Neuronal stem cell (in vitro differentiated cells): ENCODE measurements at places on chromosomes 4 and X.

GRCh38 chrX:56248492-56248891 is 16.3 kb downstream of the KLF8 start:
- no peak for DNase-seq

DNA sequence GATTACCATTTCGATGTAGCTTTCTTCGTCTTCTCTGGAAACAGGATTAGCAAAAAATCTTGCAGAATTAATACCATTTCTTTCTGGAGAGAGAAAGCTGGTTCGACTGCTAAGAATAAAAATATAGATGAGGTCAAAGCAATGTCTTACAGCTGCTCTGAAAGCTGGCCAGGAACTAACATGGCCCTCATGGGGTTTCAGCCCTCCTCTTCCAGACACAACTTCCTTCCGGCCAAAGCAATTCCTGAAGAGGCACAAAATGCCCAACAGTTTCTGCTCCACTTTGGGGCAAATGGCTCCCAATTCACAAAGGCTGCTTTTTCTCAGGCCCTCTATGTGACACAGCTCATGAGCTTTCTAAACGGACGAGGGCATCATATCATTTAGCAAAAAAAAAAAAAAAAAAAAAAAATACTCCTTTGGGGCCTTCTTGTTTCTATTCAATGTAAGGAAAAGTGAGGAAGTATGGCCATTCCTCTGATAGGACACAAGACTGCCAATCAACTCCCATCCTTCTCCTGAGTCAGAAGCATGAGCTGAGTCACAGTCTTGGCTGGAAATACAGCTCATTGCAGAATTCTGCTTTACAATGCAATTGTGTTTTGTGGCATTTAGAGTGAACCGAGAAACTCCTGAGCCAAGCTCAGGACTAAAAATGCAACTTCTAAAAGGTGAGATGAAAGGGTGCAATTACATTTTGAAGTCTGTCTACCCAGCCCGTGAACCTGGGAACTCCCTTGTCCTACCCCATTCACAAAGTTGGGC is 42.7 kb upstream of the CTAG2 start:
- no peak for DNase-seq

GRCh38 chrX:37468124-37468739 is 103.2 kb upstream of the LANCL3 start:
- no peak for DNase-seq

GRCh38 chr4:82866706-82867385 is 24.1 kb downstream of the SEC31A start:
- DNase-seq = no peak

DNA sequence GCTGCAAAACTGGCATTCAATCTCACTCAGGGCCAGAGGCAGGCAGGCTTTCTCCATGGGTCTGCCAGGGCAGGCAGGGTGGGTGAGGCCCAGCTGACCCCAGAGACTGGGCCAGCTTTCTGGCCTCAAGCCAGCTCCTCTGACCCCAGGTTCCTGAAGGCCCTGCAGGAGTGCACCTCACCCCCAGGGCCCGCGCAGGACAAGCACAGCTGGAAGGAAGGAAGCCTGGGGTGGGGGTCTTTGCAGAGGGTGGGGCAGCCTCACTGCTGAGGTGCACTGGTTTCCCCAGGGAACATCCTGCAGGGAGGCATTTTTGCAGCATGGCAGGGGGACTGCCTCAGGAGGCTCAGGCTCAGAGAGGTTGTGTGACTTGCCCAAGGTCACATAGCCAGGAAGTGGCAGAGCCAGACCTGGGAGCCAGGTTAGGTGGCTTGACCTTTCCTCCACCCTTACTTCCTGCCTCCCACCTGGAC is 31.5 kb upstream of the AFAP1 start:
- no peak for DNase-seq

DNA sequence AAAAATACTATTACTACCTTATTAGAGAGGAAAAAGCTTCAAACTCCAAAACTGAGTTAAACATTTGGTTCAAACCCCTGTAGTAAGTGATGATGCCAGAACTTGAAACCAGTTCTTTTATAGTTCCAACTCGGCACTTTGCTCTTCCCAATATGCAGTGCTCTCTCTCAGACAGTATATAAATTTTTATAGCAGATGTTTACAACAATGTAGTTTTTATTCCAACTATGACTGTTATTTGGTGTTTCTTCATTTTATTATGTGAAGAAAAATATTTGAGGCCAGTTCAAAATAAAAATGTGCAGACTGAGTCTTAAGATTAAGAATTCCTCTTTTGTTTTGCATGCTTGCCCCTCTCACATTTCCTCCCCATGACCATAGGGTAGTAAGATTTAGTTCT is 2.9 kb upstream of the PPP4R3C start:
- no peak for DNase-seq

- DNase-seq = no peak
Measured at GRCh38 chr4:35252866-35253265, 991.4 kb downstream of the ARAP2 start.

- DNase-seq = no peak
Measured at GRCh38 chrX:53458082-53458481, 23.9 kb upstream of the HSD17B10 start.

DNA sequence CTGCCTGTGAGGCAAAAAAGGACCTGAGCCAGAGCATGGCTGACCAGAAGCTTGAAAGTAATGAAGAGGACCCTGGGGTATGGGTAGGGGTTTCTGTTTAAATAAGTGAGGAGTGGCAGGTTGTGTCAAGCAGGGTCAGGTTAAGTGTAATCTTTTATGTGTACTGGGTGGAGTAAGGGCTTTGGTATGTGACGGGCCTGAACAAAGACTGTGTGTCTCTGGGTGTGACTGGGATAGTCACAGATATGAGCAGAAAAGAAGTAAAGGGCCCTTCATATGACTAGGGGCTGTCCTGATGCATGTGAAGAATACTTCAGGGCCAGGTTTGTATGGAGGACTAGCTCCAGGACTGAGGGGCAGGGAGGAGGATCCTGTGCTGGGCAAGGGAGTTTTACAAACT is 82.4 kb downstream of the ITIH6 start:
- DNase-seq = no peak

- no peak for DNase-seq
Measured at GRCh38 chr4:78707268-78707667, 68.9 kb upstream of the BMP2K start.

DNA sequence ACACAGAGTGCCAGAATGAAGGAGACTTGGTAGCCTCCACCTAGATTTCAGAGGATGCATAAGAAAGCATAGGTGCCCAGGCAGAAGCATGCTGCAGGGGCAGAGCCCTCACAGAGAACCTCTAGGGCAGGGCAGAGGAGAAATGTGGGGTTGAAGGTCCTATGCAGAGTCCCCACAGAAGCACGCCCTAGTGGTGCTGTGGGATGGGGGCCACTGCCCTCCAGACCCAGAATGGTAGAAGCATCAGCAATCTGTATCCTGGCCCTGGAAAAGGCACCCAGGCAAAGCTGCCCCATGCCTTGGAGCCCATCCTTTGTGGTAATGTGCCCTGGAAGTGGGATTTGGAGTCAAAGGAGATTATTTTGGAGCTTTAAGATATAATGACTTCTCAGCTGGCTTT is 992.9 kb upstream of the PABPC4L start:
- DNase-seq = no peak

DNA sequence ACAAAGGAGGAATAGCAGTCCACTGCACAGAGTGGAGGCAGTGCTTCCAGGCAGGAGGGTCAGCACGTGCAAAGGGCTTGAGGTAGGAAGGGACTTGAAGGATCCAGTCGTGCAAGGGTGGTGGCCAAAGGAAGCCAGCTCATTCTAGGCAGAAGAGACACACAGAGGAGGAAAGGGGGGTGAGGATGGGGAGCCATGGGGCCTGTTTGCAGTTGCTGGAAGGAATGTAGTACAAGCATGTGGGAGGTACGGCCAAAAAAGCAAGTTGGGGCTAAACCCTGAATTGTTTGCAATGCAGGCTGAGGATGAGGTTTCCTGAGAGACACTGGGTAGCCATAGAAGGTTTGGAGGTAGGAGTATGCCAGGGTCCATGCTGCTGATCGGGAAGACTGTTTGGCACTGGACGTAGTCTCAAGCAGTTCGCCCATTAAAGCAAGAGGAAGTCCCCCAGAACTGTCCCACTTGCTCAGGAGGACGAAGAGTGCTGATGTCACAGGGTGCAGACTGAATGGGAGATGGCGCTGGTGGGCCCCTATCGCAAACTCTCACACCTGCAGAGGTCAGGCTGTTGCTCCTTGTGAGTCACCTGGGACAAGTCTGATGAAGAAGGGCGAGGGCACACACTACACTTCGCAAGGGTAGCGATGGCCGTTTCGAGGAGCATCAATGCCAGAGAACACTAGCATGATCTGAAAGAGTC is 9.1 kb upstream of the MAN2B2 start:
- no peak for DNase-seq

DNA sequence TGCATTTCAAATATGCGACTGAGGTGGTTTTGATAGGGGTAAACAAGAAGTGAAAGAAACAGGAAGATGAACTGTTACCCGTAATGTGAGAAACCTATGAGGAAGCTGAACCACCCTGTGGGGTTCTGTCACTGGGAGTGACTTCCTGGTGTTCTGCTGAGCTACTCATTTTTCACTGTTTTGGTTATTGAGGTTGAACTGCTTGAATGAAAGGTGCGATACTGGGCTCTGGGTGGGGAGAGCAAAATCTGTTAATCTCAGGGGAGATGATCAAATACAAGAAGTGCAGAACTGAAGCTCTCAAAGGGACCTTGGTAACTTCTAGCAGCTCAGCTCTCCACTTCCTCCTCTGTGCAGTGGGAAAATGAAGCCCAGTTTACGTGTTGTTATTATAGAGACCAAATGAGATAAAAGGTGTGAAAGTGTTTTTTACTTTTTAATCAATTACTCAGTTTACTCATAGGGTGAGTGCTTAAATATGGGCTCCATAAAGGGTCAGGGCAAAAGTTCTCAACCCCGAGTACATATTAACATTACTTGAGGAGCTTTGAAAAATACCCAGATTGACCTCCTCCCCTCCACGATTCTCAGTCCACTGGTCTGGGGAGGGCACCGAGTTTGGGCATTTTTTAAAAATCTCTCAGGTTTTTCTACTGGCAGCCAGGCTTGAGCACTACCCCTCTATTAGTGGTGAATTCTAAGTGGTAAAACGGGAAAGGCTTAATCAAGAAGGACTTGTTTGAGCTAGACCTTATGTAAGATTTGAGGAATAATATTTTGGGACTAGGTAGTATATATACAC is 66.7 kb downstream of the COQ2 start:
- DNase-seq = no peak

- peak; percentile 47 for DNase-seq
Measured at GRCh38 chr4:22389240-22389870, 126.5 kb downstream of the ADGRA3 start.

DNA sequence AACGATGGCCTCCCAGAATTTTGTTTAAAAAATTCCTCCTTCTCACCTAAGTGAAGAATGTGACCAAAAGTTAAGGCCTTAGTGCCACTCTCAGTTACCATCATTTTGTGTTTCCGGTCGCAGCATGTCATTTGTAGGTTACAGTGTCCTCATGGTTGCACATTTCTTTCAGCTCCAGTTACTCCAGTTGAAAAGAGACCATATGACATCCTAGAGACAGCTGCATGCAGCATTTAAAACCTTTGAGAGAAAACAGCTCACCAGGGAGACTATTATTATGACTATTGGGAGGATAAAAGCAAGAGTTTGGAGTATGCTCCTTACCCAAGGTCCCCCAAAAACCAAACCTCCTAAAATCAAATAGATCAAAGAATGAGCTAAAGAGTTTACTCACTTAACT is 45.8 kb downstream of the MGARP start:
- no peak for DNase-seq

GRCh38 chr4:77012726-77013125 is 63.1 kb downstream of the CCNI start:
- no peak for DNase-seq
